Activated effector memory CD4-positive, alpha-beta T cell treated with Interleukin-2 at 50 U/mL for 16 hours (primary cell): ENCODE measurements at places on chromosomes 6 and 20.

- DNase-seq, result no peak
Measured at GRCh38 chr6:53728570-53729194, 63.1 kb upstream of the KLHL31 start.

DNA sequence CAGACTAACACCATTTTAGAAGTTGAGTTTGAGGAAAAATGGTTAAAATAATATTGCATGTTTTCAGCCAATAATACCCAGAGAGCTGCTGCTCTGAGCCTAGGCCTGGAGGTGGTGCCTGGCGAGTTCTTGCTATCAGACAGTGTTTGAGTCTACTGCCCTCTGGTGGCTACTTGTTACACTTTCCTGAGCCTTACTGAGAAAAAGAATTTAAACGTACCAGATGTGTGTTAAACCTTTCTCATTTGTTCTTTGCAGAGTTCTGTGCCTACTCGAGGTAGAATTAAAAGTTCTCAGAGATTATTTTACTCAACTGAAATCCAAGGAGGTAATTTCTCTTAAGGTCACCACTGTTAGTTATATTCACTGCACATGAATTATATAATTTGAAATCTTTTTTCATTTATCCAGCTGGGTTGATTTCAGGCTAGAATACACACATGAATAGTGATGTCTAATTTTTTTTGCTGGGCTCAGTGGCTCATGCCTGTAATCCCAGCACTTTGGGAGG lies 38.2 kb downstream of the SHLD1 start:
- DNase-seq, result peak; percentile 46

GRCh38 chr6:47111685-47112084 lies 69.6 kb upstream of the ADGRF1 start:
- no peak for DNase-seq

DNA sequence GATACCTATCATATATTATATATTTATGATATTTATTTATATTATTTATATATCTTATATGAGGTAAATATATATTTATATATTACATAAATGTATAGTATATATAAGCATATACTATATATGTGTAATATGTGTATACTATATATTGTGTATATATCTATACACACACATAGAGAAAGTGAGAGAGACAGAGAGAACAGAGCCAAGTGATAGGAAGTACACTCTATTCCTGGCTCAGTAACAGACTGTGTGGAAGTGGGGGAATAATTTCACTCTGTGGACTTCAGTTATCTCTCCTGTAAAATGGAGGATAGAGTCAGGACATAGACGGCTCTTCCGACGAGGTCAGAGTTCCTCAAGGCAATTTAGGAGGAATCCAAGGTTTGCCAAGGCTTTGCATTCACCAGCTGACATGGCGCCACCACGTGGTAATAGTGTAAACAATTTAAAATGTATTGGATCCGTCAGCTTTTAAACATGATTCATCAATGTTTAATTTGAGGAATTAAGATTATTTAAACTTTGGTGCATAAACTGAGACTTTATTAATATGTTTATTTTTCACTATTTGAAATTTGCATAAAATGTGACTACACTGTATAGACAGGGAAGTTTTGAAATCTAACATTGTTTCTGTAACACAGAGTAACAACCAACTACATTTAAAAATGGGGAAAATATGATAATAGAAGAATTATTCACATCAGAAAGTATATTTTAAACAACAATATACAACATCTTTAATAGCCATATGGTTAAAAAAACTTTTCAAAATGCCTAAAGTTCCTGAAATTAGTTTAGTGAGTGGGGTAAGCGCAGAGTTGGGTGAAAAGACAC lies 75.4 kb upstream of the TMEM244 start:
- DNase-seq, result no peak

GRCh38 chr6:150491131-150491810 lies 108.4 kb upstream of the PLEKHG1 start:
- no peak for DNase-seq

DNA sequence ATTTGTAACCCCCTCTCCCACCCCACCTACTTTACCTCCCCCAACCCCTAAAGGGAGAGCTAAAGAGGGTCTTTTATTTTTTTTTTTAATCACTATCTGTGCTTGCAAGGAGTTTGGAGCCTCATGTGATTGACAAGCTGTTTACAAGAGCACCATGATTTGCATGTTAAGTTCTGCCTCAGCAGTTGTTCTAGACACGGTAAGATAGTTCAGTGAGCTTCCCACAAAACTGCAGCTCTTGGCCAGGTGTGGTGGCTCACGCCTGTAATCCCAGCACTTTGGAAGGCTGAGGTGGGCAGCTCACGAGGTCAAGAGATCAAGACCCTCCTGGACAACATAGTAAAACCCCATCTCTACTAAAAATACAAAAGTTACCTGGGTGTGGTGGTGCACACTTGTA lies 5.0 kb upstream of the PXDC1 start:
- DNase-seq, result no peak

DNA sequence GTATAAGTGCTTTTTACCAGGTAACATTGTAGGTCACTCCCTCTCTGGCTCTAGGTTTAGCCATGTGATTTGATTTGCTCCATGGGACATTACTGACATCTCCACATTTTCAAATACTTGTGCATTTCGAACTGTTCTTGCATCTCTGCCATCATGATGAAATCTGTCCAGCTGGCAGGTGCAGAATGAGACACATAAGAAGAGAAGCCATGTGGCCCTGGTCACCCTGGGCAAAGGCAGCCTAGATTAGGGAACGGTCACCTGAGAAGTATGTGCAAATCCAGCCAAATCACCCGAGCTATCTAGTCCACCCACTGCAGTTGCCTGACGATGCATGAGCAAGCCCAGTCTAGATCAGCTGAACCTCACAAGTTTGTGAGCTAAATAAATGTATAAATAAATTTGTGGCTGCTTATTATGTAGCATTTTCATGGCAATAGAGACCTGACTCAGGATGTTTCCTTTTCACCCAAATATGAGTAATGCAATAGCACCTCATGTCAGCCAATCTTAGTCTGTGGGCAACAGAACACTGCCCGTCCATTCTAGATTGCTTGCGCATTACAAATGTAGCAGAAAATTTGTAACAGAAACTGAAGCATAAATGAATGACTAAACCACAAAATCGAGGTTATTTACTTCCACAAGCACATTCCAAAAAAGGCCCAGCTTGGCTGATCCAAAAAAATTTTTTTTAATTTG lies 115.2 kb downstream of the PAK5 start:
- no peak for DNase-seq
